ENCODE measurements at places on chromosomes 3 and 15.

GRCh38 chr3:124584245-124584551 is 146.1 kb upstream of the UMPS start:
- DNase-seq = no peak

GRCh38 chr15:96234109-96234892 is 96.2 kb upstream of the NR2F2 start:
- no peak for DNase-seq

- DNase-seq = no peak
Observed at GRCh38 chr15:67512140-67512539, 8.8 kb upstream of the C15orf61 start.

DNA sequence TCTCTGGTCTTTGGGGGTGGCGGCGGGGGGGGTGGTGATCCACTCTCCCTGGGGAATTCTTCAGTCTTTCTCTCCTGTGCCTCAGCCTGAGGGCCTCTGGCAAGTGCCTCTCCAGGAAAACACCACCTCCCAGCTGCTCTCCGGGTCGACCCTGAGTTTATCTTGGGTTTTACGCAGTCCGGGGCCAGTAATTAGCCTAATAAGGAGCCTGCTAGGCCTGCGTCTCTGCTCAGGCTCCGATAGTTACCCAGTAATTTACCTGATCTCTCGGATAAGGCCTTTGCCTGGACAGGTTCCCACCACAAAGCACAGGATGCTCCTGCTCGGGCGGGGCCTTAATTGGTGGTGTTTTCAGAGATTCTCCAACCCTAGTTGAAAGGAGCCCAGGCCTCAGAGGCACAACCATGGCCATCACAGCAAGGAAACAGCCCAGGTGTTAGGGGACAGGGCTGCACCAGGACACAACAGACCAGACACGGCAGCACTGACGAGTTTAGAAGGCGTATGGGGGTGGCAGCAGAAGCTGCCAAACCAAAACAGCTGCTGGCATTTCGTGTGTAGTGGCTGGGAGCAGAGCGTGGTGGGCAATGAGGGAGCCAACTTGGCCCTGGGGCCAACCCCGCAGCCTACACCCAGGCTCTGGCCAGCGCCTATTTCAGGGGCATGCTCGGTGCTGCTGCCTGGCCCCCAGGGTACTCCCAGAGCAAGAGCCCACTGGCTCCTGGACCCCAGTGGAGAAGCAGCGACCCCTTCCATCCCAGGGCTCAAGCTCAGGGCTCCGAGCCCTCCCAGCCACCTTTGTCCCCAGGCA is 71.4 kb downstream of the KLF13 start:
- DNase-seq = no peak

- DNase-seq = no peak
Observed at GRCh38 chr15:58313304-58313703, 118.5 kb upstream of the LIPC start.

DNA sequence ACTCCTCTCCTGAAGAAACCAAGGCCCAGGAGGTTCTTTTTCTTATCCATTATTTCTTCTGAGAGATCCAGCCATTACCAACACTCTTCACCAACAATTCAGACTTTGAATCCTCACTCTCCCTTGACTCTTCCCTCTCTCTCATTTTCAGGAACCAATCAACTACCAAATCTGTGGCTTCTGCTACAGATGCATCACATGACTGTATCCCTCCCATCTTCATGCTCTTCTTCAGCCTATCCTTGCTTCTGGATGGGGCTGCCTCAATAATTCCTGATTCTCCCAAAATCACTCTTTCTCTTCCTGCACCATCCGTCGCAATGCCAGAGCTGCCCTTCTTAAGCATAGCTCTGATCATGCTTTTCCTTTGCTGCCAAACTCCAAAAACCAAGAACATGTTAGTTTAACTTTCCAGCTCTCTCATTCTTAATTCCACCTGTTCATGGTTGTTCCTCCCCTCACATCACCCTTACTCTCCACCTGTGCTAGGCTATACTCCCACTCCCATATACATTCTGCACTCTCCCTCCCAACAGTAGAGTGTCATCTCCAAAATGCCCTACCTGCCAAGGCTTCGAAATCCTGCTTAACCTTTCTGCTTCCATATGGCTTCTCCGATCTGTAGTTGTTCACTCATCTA is 13.5 kb downstream of the PLD1 start:
- no peak for DNase-seq

DNA sequence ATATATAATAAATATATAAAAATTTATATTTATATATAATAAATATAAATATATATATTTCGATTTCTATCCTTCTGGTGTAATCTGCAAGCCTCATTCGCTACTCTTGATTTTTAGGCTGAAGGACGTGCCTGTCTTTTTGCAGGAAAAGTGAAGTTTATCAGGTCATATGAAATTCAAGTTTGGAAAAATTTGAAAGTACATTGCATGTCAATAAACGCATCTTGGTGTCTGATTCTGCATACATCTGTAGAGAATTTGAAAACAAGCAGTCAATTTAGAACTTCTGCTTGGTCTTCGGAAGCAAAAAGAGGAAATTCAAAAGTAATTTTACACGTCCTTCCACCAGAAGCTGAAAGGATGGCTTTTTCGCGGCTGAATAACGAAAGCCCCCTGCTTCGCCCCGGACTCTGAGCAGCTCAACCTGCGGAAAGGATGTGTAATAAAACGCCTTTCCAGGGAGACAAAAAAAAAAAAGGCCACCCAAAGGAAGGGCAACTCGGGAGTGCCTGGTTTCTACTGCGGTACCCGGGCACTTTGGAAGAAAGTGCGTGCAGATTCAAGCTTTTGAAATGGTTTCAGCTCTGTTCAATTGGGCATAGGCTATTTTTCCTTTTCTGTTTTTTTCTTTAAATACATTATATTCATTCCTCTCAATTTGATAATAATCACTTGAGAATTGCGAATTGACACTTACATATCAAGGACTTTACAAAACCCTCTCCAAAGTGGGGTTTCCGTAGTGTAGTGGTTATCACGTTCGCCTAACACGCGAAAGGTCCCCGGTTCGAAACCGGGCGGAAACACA is 1.5 kb upstream of the MYNN start:
- peak; percentile 80 for DNase-seq
